Bronchial smooth muscle cell (primary cell): ENCODE measurements at places on chromosomes 12 and 14. TPM values are rescaled to one million over a fixed set of nuclear protein-coding genes. Genes with fewer than 3 reads are reported as not detected.

Gene SDR9C7
- not detected in 2 replicates for total RNA-seq

Gene ASCL1
- total RNA-seq, result not detected in 2 replicates

Gene METTL25
- 10.6 and 10.9 TPM in 2 replicates for total RNA-seq

Gene IL26
- total RNA-seq, result not detected in 2 replicates
